ENCODE measurements at places on chromosomes 7 and 10.

DNA sequence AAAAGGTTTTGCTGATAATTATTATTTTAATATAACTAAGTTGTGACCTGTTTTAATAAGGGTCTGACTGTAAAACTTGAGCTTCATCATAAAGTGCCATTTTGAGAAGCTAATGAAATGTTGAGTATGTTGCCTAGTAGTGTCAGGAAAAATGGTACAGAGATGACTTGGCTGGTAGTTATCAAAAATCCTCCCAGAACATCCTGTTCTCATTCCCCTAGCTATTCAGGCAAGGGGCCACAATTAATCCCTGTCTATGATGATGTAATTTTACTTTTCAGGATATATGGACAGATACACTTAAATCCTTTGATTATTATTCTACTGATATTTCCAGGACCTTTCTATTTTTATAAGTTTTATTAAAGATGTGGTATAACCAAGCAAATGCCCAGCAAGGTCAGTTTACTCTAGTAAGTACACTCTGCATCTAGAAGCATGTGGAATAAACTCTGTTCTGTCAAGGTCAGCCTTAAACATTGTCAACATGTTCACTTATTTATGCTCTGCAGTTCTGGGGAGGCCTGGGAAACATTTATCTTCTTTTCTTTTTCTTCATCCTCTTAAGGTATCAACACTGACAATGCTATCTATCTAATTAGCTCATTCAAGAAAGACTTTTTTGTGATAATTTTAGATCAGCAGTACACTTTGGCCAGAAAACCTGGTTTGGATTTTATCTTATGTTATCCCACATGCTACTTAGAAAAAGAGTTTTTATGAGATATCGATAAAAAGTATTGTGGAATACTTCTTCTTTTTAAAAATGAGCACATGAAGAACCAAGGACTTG lies 32.1 kb downstream of the BTRC start:
- no peak for DNase-seq

- DNase-seq: no peak
Measured at GRCh38 chr7:74511345-74511744, 57.6 kb downstream of the GTF2IRD1 start.

DNA sequence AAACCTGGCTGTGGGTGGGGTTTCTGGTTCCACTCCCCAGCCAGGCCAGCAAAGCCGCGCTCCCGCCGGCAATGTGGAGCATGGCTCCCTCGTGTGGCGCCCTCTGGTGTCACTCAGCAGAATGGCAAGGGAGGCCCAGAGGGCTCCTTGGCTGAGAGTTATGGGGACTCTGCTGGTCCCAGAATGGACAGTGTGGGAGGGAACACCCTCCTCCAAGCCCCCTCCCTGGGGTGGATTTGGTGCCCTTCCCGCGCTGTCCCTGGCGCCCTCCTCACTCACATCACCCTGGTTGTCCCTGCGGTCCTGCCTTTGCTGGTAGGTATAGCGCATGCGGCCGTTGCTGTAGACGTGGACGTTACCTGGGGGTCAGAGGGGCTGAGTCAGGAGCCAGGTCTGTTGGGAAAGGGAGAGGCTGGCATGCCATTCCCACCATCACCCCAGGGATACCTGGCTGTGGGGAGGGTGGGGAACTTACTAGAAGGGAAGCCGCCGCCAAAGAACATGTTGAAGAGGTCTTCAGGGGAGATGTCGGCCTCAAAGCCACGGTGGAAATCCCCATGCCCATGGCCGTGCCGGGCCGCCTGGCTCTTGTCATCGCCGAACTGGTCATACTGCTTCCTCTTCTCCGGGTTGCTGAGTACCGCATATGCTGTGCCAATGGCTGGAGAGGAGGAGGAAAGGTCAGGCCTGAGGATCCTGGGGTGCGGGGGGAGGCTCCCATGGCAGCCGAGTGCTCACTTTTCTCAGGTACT lies 14.0 kb downstream of the DNAJB12 start:
- DNase-seq: peak; percentile 55

DNA sequence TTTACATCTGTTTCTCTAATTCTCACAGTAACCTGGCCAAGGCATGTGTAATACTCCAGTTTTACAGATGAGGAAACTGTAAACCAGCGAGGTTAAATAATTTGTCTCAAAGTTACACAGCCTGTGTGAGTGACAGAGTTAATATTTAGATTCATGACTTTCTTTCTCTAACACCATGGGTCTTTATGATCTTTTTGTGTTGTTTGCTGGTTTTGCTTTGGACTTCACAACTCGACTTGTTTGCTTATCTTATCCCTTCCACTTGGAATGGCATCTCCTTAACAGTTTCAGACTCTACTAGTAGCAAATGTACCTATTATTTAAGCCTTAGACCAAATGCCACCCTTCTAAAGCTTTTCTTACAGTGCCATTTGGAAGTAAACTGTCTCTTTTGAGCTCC lies 34.4 kb downstream of the MXI1 start:
- DNase-seq: no peak

GRCh38 chr7:46230990-46231305 lies 309.9 kb upstream of the IGFBP3 start:
- DNase-seq: no peak

GRCh38 chr10:3932597-3933375 lies 147.8 kb upstream of the KLF6 start:
- DNase-seq: no peak

DNA sequence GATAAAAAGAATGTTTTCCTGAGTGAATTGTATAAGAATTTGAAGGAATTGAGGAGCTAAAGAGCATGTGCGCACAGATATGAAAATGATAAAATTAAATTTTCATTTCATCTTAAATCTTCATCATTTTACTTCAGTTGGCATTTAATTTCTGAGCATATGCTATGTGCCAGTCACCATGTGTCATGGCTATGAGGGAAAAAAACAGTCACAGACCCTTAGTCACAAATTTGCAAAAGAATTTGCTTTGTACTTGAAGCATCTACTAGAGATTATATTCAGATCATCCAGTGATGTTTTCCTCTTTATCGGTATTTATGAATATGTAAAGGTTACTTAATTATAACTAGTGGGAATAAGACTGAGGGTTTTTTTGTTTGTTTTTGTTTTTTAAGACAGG lies 29.8 kb downstream of the VCL start:
- no peak for DNase-seq

DNA sequence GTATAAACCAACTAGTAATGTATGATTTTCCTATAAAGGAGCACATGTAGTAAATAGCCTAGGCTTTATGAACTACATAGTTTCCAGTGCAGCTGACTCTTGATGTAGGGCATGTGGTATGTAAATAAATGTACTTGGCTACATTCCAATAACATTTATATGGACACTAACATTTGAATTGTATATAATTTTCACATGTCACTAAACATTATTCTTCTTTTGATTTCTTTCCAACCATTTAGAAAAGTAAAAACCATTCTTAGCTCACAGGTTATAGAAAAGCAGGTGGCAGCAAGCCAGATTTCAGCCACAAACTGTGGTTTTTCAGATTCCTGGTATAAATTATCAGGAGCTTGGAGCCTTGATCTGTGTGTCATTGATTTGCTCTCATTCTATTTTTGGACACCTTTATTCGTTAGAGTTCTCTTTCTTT lies 1182.0 kb downstream of the CNTNAP2 start:
- DNase-seq: no peak
